CD4-positive, alpha-beta T cell treated with Interferon alpha-2 for 1 hour (primary cell): ENCODE measurements at places on chromosomes 2 and 18.

DNA sequence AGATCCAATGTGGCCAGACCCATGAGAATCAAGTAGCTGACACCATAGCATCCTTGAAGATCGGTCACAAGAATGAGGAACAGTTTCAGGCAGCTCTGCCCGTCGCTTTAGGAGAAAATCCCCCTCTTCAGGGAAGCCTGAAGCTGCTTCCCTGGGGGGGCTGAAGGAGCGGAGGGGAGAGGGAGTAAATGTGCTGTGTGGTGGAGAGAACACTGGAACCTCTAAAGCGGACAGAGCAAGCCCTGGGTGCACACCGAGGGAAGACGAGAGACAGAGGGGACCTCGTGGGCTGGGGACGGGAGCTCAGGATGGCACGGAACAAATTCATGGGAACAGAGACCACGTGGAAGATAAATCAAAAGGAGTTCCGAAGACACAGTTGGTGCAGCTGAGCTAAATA, 154.3 kb downstream of the NDUFA10 start:
- no peak for DNase-seq

GRCh38 chr2:6845312-6845711, 20.4 kb downstream of the CMPK2 start:
- DNase-seq, result no peak

- no peak for DNase-seq
Measured at GRCh38 chr2:10901160-10901939, 10.4 kb upstream of the KCNF1 start.

DNA sequence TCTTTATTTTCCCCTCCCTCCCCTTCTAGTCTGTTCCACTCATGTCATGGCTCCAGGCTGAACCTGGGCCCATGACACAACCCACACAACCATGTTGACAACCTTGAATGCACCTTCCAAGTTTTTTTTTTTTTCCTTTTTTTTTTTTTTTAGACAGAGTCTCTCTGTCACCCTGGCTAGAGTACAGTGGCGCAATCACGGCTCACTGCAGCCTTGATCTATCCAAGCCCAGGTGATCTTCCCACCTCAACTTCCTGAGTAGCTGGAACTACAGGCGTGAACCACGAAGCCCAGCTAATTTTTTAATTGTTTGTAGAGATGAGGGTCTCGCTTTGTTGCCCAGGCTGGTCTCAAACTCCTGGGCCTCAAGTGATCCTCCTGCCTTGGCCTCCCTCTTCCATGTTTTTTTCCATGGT, 21.9 kb upstream of the ROCK2 start:
- no peak for DNase-seq

DNA sequence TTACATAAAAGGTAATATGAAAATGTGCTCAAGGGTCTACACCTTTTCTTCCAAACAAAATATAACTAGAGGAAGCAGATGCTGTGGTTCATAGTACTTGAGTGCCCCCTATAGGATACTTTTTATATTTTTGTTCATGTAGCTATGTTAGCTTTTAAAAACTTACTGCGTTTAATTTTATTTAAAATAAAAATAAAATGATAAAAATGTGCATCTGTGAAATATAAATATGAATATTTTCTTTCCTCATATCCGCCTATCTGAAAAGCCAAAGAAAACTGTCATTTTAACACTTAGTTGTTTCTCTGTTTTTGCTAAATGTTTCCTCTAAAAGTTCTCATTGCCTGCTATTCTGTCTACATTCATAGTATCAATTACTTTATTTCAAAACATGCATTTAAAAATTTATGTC, 9.6 kb upstream of the LRP1B start:
- DNase-seq, result no peak
